CD4-positive, alpha-beta T cell (primary cell): ENCODE measurements at places on chromosomes 2 and 18.

- DNase-seq: no peak
These were observed 13.5 kb downstream of the ANKRD12 start for GRCh38 chr18:9150121-9150520.

DNA sequence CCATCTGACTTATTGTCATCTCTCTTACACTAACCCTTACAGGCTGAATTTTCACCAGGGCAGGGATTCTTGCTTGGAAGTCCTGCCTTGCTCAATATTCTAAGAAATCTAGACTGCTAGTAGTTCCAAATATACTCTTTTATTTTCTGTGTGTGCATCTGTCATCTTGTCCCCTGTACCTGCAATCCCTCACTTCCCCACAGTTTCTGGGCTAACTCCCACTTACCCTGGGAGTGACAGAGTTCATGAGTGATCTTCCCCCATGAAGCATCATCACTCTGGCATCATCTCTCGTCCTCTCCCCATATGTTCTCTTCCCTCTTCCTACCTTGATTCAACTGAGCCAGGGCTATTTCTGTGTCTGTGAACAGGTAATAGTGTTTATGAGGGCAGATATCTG lies 35.7 kb downstream of the HNMT start:
- DNase-seq: no peak

GRCh38 chr2:183255411-183255810 lies 131.2 kb downstream of the NUP35 start:
- no peak for DNase-seq

GRCh38 chr2:146597291-146597690 lies 1247.5 kb upstream of the ACVR2A start:
- DNase-seq: no peak

- DNase-seq: no peak
These were observed 347.5 kb upstream of the CELF4 start for GRCh38 chr18:37913051-37913450.

DNA sequence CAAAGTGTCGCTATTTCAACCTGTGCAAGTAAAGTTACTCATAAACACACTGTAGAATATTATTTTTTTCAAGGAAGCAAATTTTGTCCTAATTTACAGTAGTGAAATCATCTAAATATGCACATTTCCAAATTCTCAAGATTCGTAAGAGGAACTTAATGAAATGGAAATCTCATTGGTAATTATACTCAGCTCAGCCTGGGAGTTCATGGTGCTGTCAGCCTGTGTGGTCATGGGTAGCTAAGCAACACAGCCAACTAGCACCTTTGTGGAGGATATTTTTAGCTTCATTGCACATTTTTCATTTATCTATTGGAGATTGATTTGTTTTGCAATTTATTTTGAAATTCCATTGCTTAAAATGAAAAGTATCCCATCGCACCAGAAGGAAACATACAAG lies 975.7 kb upstream of the ZEB2 start:
- DNase-seq: no peak

DNA sequence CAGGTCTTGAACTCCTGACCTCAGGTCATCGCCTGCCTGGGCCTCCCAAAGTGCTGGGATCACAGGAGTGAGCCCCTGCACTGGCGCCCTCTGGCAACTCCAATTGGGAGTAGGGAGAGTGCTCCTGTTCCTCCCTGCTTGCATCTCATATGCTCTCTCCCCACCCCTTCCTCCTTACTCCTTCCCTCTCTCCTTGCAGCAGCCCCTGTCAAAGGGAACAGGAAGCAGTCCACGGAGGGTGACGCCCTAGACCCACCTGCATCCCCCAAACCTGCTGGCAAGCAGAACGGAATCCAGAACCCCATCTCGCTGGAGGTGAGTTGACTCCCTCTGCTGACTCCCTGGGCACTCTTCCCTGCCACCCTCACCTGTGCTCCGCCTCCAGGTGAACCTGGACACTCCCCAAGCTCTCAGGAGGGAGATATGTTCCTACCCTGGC lies 10.7 kb downstream of the ARID5A start:
- no peak for DNase-seq

DNA sequence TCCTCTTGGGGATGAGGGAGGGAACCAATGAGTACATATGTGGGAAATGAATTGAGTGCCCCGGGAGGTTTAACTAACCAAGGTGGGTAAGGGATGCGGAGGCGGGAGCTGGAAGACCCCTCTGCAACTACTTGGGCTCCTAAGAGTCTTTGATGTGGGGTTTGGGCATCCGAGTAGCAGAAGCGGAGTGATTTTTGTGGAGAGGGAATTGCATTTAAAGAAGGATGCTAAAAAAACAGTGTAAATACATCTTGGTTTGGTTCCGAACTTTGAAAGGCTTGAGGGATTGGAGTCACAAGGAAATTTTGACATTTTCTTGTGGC lies 215.7 kb downstream of the MCFD2 start:
- DNase-seq: peak; percentile 26

DNA sequence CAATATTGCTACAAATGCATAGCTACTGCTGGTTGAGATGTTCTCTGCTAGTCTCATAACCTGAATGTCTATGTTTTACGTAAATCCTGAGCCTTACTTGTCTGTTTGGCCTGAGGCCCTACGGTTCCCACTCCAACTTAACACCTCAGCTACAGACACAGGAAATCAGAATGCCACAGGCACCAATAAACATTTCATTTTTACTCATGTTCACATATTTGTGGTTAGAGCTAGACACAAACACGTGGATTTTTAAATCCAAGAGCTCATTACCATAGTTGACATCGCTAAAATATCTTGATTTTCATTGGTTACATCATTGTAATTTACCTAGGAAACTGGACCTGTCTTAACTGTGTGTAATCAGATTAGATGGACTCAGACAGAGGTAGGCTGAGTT lies 263.8 kb upstream of the CDH19 start:
- no peak for DNase-seq

DNA sequence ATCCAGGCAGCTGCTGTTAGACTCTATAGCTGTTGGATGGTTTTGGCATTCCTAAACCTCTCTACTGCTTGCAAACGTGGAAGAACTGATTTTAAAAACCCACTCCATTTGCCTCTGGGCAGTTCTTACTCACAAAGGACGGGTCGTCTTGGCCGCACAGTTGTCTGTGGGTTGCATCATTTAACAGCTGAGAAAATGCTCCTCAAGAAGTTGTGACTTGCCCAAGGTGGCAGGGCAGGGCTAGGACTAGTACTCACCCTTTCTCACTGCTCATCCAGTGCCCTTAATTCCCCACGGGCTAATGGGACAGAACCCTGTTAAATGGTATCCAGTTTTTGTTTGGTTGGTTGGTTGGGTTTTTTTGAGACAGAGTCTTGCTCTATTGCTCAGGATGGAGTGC lies 997 bp upstream of the DRC1 start:
- no peak for DNase-seq

GRCh38 chr2:165161510-165161909 lies 42.3 kb downstream of the SCN3A start:
- no peak for DNase-seq

GRCh38 chr2:182826064-182826463 lies 40.4 kb downstream of the FRZB start:
- DNase-seq: no peak

DNA sequence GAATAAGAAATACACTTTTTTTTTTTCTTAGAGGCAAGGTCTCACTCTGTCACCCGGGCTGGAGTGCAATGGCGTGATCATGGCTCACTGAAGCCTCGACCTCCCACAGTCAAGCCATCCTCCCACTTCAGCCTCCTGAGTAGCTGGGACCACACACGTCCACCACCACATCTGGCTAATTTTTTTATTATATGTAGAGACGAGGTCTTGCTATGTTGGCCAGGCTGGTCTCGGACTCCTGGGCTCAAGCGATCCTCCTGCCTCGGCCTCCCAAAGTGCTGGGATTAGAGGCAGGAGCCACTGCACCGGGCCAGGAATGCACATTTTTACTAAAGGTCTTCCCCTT lies 2.4 kb downstream of the TGOLN2 start:
- no peak for DNase-seq

DNA sequence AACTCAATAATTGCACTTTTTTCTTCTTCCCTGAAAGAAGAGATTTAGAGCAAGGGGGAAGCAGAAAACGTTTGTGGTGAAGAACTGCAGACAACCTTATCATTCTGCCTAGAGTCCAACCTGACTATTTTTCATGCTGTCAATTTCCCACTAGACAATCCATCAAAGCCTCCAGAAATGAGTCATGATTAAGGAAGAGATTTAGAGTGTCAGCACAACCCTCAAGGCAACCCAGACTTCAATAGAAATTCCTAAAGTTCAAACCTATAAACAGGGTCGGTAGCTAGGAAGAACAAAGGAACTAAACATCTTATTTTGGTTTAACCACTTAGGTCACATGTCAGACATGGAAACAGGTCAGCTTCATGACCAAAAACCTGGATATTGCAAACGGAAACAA lies 86.9 kb downstream of the SLC25A12 start:
- no peak for DNase-seq

- DNase-seq: no peak
These were observed 39.3 kb upstream of the ID2 start for GRCh38 chr2:8642366-8643068.

- DNase-seq: peak; percentile 18
These were observed 102.4 kb downstream of the CABLES1 start for GRCh38 chr18:23237524-23238151.

- DNase-seq: no peak
These were observed 33.0 kb upstream of the ARL5A start for GRCh38 chr2:151861174-151861573.

DNA sequence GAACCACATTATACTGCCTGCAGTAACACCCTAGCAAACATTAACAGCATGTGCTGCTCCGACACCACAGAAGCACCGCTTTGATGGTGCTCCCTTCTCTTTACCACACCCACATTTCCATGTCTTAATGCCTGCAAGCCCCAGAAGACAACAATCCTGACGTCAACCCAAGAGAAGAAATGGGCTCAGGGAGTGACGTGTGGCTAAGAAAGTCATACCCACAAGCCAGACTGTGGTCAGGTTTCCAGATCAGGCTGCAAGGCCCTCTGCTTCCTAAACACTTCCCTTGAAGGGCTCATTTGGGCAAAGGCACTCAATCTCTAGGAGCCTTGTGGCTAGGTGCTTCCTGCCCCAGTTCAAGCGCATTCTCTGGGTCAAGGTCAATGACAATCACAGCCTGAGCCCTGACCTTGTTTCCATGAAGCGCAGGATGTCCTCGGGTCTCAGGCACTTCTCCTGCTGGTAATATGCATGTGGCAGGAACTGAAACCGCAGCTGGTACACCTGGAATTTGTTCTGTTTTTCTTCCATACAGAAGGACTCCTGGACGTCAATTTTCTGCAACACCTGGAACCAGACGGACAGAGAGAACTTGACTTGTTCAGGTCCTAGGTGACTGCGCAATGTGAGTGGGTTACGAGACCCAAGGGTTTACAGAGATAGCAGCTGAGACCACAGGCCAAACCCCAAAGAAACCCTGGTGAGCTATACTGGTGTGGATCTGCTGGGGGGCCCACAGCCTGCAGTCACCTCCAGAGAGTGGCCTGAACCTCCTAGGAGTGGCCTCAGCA lies 67.2 kb downstream of the POLR1A start:
- DNase-seq: peak; percentile 61

DNA sequence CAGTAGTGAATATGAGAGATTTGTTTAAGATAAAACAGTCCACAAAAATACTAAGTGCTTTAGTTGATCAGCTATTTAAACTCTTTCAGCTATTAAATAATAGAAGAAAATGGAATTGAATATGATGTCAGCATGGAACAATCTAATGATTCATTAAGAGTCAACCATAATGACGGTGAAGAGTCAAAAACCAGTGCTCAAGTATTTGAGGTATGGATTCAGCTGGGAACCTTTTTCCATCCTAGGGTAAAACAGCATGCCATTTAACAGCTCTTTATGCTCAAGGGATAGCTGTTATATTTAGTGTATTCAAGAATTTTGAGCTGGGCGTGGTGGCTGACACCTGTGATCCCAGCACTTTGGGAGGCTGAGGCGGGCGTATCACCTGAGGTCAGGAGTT lies 29.7 kb downstream of the CARF start:
- no peak for DNase-seq

DNA sequence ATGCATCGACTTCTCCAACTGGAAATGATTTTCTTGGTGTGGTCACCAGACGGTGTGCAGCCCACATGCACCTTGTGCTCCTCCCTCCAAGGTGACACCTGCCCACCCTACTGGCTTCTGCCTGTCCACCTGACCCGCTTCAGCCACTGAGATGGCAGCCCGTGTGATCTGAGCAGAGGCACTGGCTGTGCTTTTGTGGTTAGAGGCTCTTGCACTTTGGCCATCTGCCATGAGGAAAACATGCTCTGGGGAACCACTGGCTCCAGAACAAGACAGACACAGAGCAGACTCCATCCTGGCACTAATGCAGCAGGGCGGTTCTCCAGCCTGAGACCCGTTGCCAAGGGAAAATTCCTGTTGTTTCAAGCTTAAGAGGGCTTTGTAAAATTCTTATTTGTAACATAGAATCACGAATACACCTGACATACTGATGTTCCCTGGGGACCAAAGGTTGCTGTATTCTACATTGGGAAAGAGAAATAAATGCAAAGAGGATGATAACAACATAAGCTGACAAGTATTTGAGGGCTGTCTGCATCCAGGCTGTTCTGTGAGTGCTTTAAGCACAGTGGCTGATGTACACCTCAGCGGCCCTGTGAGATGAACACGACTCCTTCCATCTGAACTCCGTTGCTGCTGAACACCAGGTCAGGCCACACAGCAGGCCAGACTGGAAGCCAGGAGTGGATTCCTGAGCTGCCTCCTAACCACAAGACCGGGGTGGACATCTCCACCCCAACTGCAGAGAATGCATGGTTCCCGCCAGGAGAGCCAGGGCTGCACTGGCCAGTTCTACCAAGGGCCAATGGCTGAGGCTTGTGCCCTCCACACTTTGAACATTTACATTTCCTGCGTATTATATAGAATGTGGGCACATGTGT lies 820.4 kb downstream of the GALR1 start:
- no peak for DNase-seq

DNA sequence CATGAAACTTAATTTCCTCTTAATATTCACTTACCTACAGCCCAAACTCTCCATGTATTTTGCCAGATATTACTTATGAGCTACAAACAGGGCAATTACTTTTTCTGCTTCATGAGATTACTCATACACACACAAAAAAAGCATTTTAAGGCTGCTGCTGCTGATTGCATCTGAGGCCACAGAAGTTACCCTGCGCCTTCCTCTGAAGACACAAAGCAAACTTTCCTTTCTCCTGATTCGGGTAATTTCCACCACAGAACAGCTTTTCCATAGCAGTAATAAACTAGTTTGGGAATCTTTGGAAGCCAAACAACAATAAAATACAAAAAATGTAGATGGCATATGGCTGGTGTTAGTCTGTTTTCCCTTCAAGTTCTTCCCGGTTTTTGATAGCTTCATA lies 6.2 kb downstream of the TTC32 start:
- DNase-seq: no peak
